ENCODE measurements at places on chromosomes 7 and 10.

DNA sequence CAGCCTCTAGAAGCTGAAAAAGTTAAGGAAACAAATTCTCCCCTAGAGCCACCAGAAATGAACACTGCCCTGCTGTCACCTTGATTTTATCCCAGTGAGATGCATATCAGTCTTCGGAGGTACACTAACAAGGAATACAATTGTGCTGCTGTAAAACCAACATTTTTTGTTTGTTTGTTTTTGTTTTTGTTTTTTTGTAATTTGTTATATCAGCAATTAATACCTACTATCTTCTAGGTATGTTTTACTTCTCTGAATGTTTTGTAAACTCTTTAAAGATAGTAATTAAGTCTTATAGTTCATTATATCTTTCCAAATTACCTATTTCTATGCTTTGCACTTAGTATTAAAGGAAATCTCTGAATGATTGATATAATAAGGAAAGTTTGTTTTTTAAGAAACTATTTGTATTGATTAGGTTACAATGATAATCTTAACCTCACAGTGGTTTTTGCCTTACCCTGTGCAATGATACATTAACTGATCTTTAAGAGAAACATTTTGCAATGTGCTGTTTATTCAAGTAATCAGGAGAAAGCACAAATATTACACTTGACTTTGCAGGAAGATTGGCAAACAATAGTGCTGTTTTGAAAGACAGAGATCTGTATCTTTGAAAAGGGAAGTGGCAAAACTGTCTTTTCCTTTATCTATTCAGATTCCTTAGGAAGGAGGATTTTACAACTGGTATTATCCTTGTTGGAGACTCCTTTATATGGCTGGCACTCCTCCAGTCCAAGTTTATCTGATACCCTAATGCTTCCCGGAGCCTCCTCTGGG, 11.3 kb upstream of the HGF start:
- DNase-seq = no peak

GRCh38 chr7:47379629-47380324, 202.1 kb downstream of the TNS3 start:
- peak; percentile 76 for DNase-seq

- no peak for DNase-seq
Measured at GRCh38 chr10:5484205-5484604, 15.2 kb downstream of the CALML5 start.

- no peak for DNase-seq
Measured at GRCh38 chr7:104956753-104957450, 57.1 kb upstream of the KMT2E start.

- no peak for DNase-seq
Measured at GRCh38 chr7:117435475-117436043, 8.3 kb upstream of the ASZ1 start.

DNA sequence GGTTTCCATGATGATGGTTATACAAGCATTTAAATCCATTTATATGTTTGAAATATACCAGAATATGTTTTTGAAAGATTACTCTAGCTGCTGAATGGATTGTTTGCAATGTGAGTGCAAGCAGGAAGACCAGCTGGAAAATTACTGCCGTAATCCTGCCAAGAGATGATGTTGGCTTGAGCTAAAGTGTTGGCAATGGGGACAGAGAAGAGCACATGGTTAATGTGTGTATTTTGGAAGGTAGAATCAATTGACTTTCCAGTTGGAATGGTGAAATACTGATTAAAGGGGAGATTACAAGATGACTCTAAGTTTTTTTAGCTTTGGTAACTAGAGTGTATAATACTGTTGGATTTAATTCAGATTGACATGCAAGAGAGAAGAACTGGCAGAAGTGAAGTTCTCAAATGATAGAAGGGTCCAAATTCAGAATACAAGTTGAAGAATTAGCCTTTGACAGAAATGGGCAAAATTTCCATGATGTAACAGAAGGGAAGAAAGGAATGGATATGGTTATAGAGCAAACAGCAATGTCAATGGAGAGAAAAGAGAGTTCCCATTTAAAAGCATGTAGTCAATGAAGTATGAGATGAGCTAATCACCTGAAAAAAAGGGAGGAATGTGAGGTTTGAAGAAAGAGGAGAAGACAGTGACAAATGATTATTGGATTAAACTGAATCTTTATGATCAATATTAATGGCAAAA, 422.0 kb downstream of the CDC14C start:
- peak; percentile 77 for DNase-seq

DNA sequence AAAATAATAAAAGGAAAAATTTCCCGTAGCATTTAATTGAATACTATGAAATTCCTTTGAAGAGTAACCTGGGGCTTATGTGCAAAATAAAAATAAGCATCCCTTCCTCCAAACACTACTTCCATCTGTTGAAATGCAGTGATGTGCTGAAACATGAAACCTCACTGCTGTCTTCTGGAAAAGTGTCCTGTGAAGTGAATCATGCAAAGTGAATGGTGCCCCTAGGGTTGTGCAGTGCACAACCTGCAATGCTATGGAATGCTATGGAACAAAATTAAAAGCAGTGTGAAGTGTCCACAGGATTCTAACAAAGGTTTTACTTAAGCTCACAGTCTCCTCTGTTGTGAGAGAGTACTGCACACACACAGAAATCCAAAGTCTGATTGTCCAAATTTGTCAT, 480.9 kb downstream of the ETV1 start:
- DNase-seq = no peak

GRCh38 chr7:139619367-139619657, 95.8 kb downstream of the CLEC2L start:
- peak; percentile 32 for DNase-seq

DNA sequence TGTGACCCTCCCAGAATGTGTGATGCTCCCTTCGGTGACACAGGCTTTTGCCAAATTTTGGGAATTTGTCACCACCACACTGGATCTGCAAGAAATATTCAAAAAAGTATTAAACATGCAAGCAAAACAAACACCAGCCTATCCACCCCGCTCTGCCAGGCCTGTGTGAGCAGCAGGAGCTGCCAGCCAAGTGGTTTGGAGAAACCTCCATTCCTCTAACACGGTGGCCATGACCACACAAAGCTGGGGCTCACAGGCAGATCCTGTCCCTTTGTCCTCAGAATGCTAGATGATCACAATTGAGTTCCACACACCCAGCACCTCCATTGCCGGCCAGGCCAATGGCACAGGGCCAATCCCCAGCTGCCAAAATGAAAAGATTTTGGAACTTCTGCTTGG, 261.9 kb upstream of the PPP2R2D start:
- no peak for DNase-seq

- DNase-seq = no peak
Measured at GRCh38 chr10:96718304-96718990, 1.9 kb downstream of the PIK3AP1 start.

DNA sequence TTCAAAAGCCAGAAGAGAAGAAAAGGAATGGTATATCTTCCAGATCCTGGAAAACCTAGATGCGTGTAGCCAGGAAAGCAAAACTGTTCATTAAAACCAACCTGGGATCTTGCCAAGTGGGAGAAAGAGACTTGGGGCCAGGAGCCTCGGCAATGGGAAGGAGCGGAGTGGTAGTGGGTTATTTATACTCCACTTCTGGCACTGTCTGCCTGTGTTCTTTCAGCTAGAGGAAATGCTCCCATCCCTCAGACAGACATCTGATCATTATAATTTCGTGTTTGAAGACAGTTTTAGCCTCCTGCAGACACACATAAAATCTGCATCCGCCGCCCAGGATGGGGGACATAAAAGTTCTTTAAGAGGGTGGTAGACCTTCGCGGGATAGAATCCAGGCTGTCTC, 421.6 kb downstream of the RPS24 start:
- no peak for DNase-seq

DNA sequence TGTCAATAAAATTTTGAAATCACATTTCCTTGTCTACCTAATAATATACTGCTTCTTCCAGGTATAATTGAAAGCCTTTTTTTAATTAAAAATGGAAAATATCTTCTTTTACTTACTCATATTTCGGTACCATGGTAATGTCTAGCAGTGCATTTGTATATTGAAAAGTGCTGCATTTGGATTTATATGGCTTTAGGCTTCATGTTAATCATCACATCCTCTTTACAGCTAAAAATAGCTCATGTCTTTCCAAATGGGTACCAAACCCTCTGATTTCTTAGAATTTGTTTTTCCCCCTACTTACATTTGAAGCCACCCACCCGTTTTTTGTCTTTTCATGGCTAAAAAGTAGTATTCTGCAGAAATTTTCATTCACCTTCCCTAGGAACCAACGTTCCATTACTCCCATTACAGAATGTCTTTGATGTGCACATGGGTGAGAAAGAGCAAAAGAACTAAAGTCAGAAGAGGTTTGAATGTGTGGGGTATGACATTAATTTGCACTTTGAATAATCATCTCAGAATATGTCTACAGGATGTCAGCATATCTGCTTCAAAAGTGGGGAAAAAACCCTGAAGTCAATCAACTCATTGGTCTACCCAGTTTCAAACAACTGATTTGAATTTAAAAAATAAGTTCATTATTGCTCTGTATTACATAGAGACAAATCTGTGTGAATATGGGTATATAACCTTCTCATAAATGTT, 935.9 kb downstream of the GATA3 start:
- no peak for DNase-seq

DNA sequence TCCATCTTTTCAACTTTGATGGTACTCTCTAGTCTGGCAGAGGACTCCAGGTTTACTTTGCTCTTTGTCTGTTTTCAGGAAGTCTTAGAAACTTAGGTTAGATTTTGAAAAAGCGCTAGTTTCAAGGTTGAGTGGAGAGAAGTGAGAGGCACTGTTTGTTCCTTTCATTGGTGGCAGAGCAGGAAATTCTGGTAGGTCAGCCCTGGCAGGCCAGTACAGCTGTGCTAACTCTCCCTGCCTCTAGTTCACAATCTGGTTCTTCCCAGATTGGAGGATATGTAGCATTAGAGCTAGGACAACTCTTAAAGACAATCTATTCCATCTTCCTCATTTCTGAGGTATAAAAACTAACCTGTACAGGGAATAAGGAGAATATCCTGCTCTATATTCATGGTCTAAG, 160.9 kb upstream of the FZD1 start:
- no peak for DNase-seq

- DNase-seq = no peak
Measured at GRCh38 chr7:123675181-123675473, 19.5 kb downstream of the LMOD2 start.

GRCh38 chr10:62243647-62243997, 25.0 kb downstream of the RTKN2 start:
- DNase-seq = no peak

Data from right forelimb (tissue), 1 donor.